ACHN (cell line): ENCODE measurements at places on chromosomes 2 and 18.
A peak's percentile ranks its signal among the peaks of the same experiment; 100 is the strongest.

GRCh38 chr2:12835733-12836132 is 119.0 kb downstream of the TRIB2 start:
- no peak for DNase-seq

DNA sequence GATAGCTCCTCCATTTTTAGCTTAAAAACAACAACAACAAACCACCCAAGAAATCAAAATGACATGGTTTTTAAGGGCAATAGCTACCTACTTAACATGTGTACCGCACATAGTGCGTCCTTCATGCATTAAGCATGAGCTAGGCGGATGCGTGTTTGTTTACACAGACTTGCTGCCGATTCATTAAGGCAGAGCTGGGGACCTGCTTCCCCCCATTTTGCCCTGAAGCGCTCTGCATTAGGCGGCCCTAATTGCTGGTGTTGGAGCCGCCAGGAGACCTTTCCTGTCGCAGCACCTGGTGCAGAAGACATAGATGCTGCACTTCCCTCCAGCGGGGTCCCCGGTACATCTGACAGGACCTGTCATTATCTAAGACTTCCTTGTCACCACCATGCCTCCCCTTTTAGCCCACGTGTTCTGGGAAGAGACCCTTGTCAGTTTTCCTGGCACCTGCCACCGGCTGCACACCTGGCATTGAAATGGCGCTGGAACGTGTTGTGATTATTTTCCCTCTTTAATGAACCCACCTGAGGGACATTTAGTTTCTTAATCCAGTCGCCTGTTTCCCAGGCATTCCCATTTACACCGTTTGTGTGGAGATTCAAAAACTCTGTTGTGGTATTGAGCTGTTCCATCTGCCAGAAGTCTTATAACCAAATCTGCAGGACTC is 261.1 kb upstream of the RAB12 start:
- no peak for DNase-seq

GRCh38 chr2:158725441-158725891 is 69.7 kb upstream of the DAPL1 start:
- no peak for DNase-seq

- DNase-seq: no peak
Measured at GRCh38 chr2:76316691-76317090, 606.0 kb upstream of the GCFC2 start.

- no peak for DNase-seq
Measured at GRCh38 chr2:110858993-110859701, 126.8 kb downstream of the ACOXL start.

DNA sequence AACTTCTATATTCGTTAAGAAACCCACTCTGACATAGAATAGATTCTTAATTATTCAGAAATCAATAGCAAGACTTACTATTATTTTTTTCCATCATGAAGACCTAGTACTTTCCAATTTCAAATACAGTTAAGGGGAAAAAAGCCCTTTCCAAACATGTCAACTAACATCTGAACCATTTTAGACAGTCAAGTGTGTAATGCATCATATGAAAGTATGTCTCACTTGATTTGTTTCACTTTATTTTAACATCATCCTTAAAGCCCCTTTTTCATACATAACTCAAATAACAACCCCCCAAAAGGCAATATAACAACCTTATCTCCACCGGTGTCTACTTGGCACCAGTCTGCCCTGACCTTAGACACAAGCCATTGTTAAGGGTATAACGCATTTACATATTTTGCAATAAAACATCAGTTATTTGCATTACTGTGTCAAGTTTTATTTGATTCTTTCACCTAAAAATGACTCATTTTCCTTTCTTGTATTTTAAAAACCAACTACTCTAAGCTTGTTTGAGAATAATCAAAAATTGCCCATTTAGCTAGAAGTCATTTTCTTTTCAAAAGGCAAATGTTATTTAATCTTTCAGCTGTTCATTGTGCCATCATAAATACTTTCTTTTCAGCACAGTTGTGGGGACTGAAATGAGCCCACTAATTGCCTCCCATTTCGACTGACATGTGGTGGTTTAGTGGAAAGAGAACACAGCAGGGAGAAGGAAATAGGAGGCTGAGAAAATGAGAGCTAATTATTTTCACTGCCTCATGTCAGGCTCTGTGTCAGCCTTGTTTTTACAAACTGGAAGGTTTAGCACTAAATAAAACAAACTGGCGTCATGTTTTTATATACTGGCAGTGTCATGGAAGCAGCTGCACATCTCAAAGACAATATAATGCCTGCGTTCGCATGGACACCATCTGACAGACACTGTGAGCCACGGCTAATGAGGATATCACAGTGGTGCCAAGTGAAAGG is 104.7 kb upstream of the CDCA7 start:
- no peak for DNase-seq

- DNase-seq: no peak
Measured at GRCh38 chr2:172742931-172743540, 7.4 kb downstream of the RAPGEF4 start.

DNA sequence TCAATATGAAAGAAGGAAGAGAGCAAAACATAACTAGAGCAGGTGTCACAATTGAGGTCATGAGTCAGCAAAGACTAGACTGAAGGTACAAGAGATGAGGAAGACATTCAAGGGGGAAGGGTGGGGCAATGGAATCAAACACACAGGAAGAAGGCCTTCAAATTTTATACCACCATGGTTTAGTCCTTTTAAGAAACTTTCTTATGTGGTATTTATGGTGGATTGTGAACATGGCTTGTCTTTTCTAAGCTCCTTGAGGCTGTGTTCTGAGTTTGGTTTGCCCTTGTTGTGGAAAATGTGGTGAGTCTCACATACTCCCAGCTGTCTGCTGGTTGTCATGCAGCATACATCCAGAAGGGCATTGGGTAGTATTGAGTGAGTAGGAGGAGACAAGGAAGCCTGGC is 62.1 kb downstream of the NABP1 start:
- no peak for DNase-seq

GRCh38 chr2:203670939-203671338 is 35.5 kb upstream of the CD28 start:
- no peak for DNase-seq

GRCh38 chr18:62767321-62767720 is 52.0 kb downstream of the PHLPP1 start:
- DNase-seq: peak; percentile 34

- DNase-seq: no peak
Measured at GRCh38 chr18:52131845-52132244, 208.2 kb upstream of the DCC start.

- DNase-seq: no peak
Measured at GRCh38 chr2:48283586-48284269, 246.2 kb upstream of the STON1 start.

DNA sequence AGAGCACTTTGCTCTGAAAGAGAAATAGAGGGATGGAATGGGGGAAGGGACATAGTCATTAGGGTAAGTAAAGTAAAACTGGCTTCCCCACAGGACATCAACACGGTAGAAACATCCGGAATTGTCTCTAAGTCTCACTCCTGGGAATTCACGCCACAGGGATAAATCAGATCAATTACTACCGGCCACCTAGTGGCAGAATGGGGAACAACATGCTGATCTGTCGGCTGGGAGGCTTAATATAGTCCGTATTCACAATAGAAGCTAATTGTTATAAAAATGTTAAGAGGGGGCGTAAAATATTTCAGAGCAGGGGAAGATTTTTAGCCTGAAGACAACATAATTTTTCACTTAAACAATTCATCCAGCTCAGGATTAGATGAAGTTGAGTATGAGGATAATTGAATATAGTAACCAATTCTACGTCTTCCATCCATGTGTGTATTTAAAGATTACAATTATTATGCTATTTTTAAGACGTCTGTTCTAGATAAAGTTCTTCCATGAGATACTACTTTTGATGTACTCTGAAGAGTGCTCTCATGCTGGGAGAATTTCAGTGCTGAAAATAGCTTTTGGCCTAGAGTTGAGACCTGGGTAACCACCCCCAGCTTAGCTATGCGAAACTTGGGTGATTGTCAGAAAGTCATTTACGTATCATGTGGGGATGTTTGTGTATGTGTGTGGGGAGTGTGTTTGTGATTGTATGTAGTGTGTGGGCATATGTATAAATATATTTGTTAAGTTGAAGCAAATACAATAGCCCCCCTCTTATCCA is 65.7 kb downstream of the LRRTM1 start:
- peak; percentile 28 for DNase-seq

GRCh38 chr2:215171796-215172195 is 33.4 kb upstream of the ABCA12 start:
- no peak for DNase-seq

GRCh38 chr18:79405019-79405780 is 9.5 kb downstream of the NFATC1 start:
- DNase-seq: no peak

DNA sequence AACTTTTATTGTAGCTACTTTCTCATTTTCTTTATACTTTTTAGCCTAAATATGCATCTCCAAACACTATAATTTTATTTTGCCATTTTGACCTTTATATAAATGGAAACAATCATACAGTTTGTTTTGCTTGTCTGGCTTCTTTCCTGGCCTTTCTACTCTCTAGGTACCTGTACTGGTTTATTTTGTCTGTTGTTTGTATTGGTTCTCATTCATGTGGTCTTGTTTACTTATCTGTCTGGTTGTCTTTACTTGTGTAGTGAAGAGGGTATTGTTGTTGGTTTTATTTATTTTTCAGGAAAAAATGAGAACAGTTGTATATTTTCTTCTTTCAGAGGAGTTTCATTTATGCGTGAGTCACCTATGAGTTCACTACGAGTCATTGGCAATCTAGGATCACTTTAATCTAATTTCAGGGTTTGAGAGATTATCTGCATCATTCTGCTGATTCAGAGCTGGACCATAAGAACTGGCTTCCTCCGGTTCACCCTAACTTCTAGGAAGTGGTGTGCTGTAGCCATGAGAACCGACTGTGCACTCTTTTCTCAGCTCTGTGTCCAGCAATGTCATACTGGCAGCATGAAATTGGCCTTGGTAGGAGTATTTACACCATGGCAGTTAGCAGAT is 33.1 kb upstream of the HDAC4 start:
- DNase-seq: no peak

GRCh38 chr2:46157966-46158310 is 139.3 kb upstream of the EPAS1 start:
- DNase-seq: no peak

DNA sequence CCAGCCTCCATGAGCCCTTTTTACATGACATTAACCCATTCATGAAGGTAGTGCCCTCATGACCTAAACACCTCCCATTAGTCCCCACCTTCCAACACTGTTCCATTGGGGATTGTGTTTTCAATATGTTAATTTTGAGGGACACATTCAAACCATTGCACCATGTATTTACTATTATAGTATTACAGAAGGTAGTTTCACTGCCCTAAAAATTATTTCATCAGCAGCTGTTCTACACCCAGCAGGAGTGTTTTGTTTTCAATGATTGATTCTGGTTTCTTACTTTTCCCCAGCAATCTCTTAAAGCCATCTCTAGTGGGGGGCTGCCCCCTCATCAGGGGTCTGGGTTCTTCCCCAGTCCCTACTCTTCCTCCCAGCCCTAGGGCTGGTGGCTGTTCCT is 71.9 kb downstream of the CERS6 start:
- DNase-seq: no peak
